ENCODE measurements at places on chromosomes 16 and 17.

DNA sequence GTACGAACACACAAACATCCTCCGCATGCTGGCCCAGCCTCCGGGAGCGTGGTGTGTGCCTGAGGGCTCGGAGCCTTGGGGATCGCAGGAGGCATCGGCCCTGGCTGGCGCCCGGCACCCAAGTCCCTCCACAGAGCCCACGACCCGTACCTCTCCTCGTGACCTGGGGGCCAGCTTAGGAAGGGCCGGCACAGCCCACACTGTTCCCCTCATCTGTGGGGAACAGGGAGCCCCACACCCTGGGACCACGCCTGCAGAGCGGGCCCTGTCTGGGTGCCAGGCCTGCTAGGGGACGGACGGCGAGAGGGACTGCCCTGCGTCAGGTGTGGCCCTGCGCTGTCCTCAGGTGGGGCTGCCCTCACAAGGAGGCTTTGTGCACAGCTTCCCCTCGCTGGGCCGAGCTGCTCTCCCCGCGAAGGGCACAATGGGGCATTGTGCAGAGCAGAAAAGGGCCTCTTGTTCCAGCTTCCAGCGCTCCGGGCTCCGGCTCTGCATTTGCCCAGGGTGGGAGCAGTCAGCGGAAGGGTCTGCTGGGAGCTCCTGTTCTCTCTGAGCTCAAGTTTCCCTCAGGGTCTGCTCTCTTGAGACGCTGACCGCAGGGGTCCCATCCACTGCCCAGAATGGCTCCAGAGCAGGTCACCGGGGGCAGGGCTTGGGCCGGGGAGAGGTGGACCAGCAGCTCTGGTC lies 1.7 kb upstream of the LMF1 start:
- peak; percentile 96 for DNase-seq

DNA sequence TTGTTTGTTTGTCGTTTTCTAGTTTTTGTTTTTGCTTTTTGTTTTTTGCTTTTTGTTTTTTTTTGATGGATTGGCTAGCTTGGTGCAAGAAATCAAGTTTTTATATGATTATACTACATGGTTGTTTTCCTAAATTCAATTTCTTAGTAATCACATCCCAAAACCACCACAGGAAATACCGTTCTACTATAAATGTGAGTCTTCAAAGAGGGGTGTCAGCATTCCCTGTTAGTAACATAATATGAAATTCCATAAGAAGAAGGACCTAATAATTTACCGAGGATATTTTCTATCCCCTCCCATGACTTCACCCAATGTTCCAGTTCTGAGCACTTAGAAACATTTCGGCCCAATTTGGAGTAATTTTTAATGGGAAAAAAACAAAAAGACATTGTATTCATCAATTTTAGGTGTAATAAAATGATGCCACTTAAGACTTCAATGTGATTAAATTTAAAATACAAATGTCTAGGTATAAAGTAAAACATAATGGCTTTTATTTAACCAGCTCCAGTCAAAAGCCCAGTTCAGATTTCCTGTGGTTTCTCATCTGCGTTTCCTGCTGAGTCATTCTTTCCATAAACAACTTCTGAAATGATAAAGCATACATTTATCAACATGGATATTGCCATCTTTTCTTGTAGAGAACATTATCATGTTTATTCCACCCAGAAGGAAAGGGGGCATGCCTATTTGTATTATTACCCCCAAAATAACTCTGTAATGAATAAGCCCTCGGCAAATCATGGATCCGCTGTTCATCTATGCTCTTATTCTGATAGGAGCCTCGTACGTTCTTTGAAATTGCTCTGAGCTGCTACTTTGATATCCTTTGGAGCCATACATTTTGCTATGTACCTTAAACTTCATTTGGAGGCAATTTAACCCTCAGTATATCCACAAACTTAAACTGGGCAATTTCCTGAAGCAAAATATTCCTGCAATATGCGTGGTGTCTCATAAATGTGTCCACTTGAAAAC lies 28.1 kb downstream of the HSBP1 start:
- DNase-seq, result no peak

GRCh38 chr17:73650617-73651200 lies 6.5 kb upstream of the SDK2 start:
- no peak for DNase-seq

DNA sequence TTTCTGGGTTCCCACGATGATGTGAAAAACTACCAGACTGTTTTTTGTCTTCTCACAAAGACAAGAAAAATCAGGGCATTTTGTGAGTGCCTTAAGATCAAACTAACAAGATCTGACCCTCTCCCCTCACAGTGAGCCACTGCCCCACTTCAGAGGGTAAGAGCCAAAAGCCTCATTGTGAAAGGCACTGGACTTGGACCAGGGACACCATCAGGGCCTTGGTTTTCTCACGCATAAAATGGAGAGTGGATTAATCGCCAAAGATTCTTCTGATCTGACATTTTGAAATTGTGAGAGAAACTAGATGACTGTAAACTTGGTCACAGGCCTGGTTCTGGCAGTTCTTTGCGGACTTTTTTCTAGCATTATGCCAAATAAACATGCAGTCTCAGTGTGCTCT lies 21.0 kb upstream of the ENDOV start:
- DNase-seq, result no peak

GRCh38 chr17:43570518-43570928 lies 24.4 kb upstream of the ETV4 start:
- peak; percentile 12 for DNase-seq
